ENCODE measurements at places on chromosomes 2 and 18. TPM values are rescaled to one million over a fixed set of nuclear protein-coding genes. Genes with fewer than 3 reads are reported as not detected.

The OSBPL6 gene
- 12.0 TPM for total RNA-seq

The MAP2 gene
- 11.5 TPM for total RNA-seq

The IL1F10 gene
- not detected for total RNA-seq

The GDF7 gene
- 0.82 TPM for total RNA-seq

The BOD1L2 gene
- not detected for total RNA-seq

The CHST9 gene
- total RNA-seq = 6.2 TPM

The CHRNA1 gene
- total RNA-seq = 47.4 TPM
